Lower leg skin (tissue), 4 donors: ENCODE measurements at places on chromosomes 1 and 21. TPM values are rescaled to one million over a fixed set of nuclear protein-coding genes. Genes with fewer than 3 reads are reported as not detected.

- no peak for DNase-seq
Measured at GRCh38 chr1:165755393-165756010, 13.2 kb downstream of the TMCO1 start.

GRCh38 chr21:42779431-42779861 lies 99.9 kb downstream of the WDR4 start:
- DNase-seq, result no peak

DNA sequence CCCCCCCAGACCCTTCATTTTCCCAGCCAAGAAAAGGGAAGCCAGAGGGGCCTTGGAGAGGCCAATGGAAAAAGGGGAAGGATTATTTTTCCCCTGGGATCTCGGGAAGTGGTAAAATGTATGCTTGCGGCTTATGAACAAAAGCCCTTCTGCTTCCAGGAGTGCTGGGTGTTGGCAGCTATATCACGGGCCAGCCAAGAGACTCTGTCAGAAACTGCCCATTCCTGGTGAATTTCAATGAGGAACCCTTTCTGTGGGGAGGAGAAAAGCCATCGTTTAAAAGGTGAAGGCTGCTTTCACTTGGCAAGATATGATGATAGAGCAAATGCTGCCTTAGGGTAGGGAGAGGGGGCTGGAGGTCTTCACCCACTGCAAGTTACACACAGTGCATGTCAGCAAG lies 69.7 kb upstream of the ZC3H12A start:
- no peak for DNase-seq

DNA sequence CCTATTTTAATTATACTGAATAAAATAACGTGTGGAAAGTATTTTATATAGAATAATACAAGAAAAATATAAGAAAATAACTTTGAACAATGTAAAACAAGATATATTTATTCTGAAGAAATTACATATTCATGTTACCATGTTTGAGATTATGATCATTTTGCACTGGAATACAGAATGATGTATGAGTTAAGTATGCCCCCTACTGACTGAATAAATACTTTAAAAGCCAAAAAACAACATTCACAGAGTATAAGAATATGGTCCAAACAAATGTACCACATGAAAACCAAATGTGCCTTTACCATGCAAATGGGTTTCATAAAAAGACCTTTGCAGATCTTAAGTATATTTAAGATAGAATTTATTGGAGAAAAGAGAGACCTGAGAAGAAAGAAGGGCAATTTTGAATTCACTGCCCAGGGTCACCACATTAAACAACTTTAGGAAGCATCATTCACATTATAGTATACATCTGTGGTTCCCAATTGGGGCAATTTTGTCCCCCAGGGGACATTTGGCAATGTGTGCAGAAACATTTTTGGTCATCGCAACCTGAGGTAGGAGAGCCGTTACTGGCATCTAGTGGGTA lies 136.6 kb upstream of the GFI1 start:
- DNase-seq, result no peak

DNA sequence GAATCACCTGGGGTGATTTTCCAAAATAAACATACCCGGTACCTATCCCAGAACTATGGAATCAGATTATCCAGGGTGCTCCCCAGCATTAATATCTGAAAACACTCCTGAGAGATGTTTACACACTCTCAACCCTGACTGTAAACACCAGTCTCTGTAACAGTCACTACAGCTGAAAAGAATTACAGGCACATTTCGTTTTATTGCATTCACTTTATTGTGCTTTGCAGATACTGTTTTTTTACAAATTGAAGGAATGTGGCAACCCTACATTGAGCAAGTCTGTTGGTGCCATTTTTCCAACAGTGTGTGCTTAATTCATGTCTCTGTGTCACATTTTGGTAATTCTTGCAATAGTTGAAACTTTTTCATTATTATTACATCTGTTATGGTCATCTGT lies 31.8 kb downstream of the HSF2BP start:
- no peak for DNase-seq

GRCh38 chr21:39209334-39209688 lies 26.1 kb upstream of the PSMG1 start:
- DNase-seq, result no peak

DNA sequence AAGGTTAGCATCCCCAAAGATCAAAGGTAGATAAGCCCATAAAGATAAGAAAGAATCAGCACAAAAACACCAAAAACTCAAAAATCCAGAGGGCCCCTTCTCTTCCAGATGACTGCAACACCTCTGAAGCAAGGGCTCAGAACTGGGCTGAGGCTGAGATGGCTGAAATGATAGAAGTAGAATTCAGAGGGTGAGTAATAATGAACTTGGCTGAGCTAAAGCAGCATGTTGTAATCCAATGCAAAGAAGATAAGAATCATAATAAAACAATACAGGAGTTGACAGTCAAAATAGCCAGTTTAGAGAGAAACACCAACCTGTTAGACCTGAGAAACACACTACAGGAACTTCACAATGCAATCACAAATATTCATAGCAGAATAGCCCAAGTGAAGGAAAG lies 406.9 kb upstream of the CXADR start:
- no peak for DNase-seq

DNA sequence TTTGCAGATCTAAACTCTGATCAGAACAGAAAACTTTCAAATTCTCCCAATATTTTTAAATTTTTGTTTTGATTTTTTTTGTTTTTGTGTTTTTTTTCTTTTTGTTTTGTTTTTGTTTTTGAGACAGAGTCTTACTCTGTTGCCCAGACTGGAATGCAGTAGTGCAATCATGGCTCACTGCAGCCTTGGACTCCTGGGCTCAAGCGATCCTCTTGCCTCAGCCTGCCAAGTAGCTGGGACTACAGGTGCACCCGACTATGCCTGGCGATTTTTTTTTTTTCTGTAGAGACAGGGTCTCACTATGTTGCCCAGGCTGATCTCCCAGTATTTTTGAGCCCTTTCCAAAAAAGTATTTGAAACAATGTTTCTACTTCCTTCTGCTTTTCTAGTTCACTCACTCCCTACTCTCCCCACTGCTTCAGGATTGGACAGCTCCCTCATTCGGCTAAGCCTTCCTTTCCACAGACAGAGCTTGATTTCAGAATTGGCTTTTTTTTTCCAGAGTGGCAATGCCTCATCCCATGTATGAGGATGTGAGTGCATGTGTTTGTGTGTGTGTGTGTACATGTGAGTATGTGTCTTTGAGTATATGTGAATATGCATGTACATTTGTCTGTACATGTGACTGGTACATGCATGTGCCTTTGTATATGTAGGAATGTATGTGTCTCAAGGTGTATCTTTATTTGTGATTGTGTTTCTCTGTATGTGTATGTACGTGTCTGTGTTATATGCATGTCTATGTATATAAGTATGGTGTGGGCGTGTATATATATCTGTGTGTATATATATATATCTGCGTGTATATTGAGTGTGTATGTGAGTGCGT lies 11.9 kb downstream of the LHX4 start:
- DNase-seq, result no peak

TMEM125 gene
- 16.1 TPM for total RNA-seq

MYCL gene
- total RNA-seq, result 66.9 TPM

DPYD gene
- total RNA-seq, result 14.0 TPM
